Regular cardiac myocyte (primary cell): ENCODE measurements at places on chromosomes 4 and X. TPM values are rescaled to one million over a fixed set of nuclear protein-coding genes. Genes with fewer than 3 reads are reported as not detected.

Gene ARHGAP6
- 4.4 and 4.8 TPM in 2 replicates for total RNA-seq

Gene HS3ST1
- total RNA-seq = 0.56 and 1.5 TPM in 2 replicates

Gene POF1B
- total RNA-seq = under 0.01 TPM in 2 replicates

Gene PFKFB1
- 0.19 TPM in 1 of 2 replicates, not detected in the other for total RNA-seq

Gene SLITRK2
- not detected in 2 replicates for total RNA-seq

Gene FAM53A
- total RNA-seq = 0.58 and 4.5 TPM in 2 replicates

Gene VEGFD
- total RNA-seq = 0.28 TPM in 1 of 2 replicates, not detected in the other
